Activated T-cell treated with anti-CD3 and anti-CD28 coated beads, Interleukin-2, amount 50 U/mL, for 72 hours (primary cell): ENCODE measurements at places on chromosomes 2 and 18. TPM values are rescaled to one million over a fixed set of nuclear protein-coding genes. Genes with fewer than 3 reads are reported as not detected.
A peak's percentile ranks its signal among the peaks of the same experiment; 100 is the strongest.

- H3K36me3 ChIP-seq = no peaks in the 10 kb centered on the region
- peak overlapping the region; percentile 93 for H3K27ac ChIP-seq
- no peaks in the 10 kb centered on the region for H3K27me3 ChIP-seq
- peaks cover 35% of the 10 kb centered on the region for H3K4me1 ChIP-seq
- no peak for DNase-seq
These were observed 164.0 kb downstream of the MYO3B start for GRCh38 chr2:170341684-170342623.

GRCh38 chr18:4248686-4249085 lies 206.4 kb downstream of the DLGAP1 start:
- no peaks in the 10 kb centered on the region for H3K4me1 ChIP-seq
- no peak for DNase-seq
- no peaks in the 10 kb centered on the region for H3K27me3 ChIP-seq
- no peak overlapping the region for H3K4me3 ChIP-seq

RAD51AP2 gene
- not detected for total RNA-seq

- H3K27ac ChIP-seq = no peak overlapping the region
- H3K27me3 ChIP-seq = peaks cover 15% of the 10 kb centered on the region
- no peaks in the 10 kb centered on the region for H3K36me3 ChIP-seq
- no peaks in the 10 kb centered on the region for H3K4me1 ChIP-seq
- no peak for DNase-seq
These were observed 75.2 kb upstream of the OTOS start for GRCh38 chr2:240215676-240216051.

DNA sequence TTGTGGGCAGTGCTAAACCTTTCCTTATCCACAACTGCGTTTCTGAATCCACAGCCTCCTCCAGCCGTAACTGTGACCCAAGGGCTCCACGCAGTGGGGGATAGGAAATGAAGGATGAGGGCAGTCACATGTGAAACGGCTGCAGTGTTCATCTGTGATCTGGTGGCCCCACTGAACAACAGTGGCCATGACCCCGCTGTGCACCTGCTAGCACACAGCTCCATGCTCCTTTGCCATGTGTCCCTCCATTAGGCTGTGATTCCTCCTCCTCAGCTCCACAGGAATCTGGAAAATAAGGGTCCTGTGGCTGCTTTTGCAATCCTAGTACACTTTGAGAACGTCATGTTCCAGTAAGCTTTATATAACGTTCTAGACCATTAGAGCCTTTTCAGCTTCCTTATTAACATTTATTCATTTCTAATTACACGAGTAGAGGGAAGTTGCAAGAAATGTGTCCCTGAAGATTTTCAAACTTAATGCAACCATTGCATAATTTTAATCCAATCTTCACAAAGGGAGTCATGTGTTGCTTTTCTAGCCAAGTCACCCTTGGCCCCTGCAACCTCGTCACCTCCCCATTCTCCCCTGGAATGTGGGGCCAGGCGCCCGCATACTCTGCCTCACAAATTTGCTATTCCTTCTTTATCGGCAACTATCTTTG lies 7.1 kb upstream of the NAPG start:
- peaks cover 7% of the 10 kb centered on the region for H3K4me1 ChIP-seq
- no peak overlapping the region for H3K4me3 ChIP-seq
- H3K36me3 ChIP-seq = no peaks in the 10 kb centered on the region
- no peak for DNase-seq

GRCh38 chr2:210956101-210956500 lies 399.7 kb downstream of the CPS1 start:
- no peaks in the 10 kb centered on the region for H3K27me3 ChIP-seq
- no peak for DNase-seq
- no peaks in the 10 kb centered on the region for H3K4me1 ChIP-seq
- H3K36me3 ChIP-seq = no peaks in the 10 kb centered on the region
- H3K4me3 ChIP-seq = no peak overlapping the region
- H3K27ac ChIP-seq = no peak overlapping the region

DLX1 gene
- total RNA-seq = 0.24 TPM

GRCh38 chr18:59063912-59064311 lies 75.8 kb upstream of the SEC11C start:
- no peak for DNase-seq
- peaks cover 34% of the 10 kb centered on the region for H3K27me3 ChIP-seq
- no peaks in the 10 kb centered on the region for H3K36me3 ChIP-seq
- no peak overlapping the region for H3K4me3 ChIP-seq
- no peak overlapping the region for H3K27ac ChIP-seq
- peaks cover 12% of the 10 kb centered on the region for H3K4me1 ChIP-seq

DNA sequence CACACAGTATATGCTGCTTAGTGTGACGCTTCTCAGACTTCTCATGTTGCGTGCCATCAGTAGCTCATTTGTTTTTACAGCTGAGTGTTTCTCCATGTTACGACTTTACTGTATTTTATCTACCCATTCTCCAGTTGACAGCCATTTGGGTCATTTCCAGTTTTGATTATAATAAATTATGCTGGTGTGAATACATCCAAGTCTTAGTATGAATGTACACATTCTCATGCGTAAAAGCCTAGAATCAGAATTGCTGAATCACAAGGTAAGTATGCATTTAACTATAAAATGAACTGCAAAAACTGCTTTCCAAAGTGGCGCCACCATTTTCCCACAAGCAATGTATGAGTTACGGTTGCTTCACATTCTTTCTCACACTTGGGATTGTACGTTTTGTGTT lies 184.2 kb upstream of the SLC35G4 start:
- no peaks in the 10 kb centered on the region for H3K27me3 ChIP-seq
- no peaks in the 10 kb centered on the region for H3K36me3 ChIP-seq
- H3K27ac ChIP-seq = no peak overlapping the region
- no peak overlapping the region for H3K4me3 ChIP-seq
- no peak for DNase-seq

DNA sequence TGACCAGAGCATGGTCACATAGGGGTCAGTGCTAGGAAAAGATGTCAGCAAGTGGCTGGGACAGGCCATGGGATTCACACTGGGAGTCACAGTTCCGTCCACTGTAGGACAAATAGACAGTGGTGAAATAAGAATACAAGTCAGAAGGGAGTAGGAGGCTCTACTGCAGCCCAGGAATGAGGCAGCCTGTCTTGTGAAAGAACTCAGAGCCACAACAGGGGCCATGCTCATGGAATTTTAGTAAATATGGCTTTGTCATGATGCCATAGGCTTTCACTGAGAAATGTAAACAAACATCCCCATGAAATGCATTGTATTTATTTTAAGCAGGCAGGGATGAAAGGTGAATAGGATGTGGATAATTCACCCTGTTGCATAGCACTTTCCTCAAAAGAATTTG lies 504.3 kb downstream of the SOX11 start:
- no peak for DNase-seq
- no peak overlapping the region for H3K4me3 ChIP-seq
- H3K27ac ChIP-seq = no peak overlapping the region
- H3K27me3 ChIP-seq = no peaks in the 10 kb centered on the region
- no peaks in the 10 kb centered on the region for H3K36me3 ChIP-seq

MC5R gene
- total RNA-seq = not detected

SP3 gene
- 106 TPM for total RNA-seq

DNA sequence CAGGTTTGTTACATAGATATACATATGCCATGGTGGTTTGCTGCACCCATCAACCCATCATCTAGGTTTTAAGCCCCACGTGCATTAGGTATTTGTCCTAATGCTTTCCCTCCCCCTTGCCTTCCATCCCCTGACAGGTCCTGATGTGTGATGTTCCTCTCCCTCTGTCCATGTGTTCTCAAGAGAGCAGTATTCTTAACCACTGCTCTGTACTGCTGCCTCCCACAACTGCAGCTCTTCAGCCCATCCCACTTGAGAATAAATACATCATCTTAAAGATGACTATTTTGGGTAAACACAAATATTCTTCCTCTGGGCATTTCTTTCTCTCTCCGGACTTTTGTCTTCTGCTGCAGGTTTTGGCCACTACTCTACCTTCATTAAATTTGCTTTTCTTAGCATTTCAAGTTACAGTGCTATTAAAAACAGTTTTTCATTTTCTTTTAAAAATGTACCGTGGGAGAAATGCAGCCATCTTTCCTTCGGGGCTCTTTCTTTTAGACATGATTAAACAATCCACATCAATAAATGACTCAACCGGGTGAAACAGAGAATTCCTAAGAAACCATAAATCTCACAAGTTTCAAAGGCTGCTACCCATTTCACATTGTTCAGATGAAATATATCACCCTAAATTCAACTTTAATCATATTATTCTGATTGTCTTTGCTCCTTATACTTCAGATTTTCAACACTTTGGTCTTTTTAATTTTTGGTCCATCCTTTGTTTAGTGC lies 323.4 kb downstream of the GALNT13 start:
- H3K27me3 ChIP-seq = no peaks in the 10 kb centered on the region
- no peak for DNase-seq

CCDC178 gene
- not detected for total RNA-seq

DNA sequence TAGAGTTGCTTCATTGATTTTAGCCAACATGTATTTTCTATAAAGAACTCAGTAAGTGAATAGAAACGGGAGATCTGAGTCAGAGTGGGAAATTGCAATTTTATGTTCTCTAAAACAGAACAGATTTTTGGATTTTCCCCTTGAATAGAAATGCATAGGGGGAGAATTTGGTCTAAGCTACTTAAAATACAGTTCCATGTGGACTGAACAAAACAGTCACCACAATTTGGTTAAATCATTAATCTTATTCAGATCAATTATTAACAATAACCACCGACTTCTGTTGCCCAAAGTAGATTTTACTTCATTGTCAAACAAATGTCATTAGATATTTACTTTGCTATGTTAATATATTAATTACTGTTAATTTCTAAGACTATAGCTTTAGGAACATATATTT lies 107.7 kb downstream of the SCG2 start:
- no peaks in the 10 kb centered on the region for H3K27me3 ChIP-seq
- H3K4me1 ChIP-seq = no peaks in the 10 kb centered on the region
- no peak for DNase-seq
- no peak overlapping the region for H3K27ac ChIP-seq
- no peak overlapping the region for H3K4me3 ChIP-seq
- H3K36me3 ChIP-seq = no peaks in the 10 kb centered on the region

DNA sequence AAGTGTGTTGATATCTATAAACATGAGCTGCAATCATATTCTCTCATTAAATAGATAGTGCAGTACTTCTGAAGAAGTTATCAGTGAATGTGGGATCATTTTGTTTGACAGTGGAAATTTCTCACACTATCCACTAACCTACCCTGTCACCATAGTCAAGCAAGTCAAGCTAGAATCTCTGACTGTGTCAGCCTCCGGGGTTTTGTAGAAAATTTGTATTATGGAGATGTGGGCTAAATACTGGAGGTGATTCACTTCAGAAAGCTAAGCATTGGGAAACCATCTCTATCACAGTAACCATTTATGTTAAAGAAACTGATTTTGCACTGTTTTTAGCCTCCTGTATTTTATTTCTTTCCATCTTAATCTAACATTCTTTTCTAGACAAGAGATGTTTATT lies 126.6 kb upstream of the CREB1 start:
- no peak overlapping the region for H3K27ac ChIP-seq
- no peak overlapping the region for H3K4me3 ChIP-seq
- H3K4me1 ChIP-seq = no peaks in the 10 kb centered on the region
- H3K27me3 ChIP-seq = no peaks in the 10 kb centered on the region
- DNase-seq = no peak

UGT1A4 gene
- total RNA-seq = not detected

DNA sequence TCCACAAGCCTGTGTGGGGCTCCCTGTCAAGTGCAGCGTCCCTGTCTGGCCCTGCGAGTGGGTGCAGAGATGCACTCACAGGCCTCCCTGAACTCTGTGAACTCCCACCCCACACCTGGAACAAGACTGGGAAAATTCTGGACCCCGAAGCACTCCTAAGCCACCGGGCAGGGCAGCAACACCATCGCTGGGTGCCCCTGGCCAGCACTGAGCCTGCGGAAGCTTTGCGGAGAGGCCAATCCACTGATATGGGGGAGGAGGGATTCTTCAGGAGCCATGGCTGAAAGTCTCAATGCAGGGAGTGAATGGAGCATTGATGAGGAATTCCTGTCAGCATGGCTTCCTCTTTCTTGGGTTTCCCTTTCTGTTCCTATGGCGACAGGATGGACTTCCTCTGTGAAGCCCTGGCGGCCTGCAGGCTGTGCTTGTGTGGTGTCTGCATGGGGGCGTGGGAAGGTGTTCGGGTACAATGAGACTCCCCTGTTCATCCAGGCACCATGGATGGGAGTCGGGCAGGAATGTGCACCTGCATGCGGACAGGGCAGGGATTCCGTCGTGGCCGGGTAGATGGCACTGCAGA lies 15.1 kb downstream of the TRIB2 start:
- no peak overlapping the region for H3K4me3 ChIP-seq
- no peak overlapping the region for H3K27ac ChIP-seq
- DNase-seq = no peak
- H3K4me1 ChIP-seq = peaks cover 38% of the 10 kb centered on the region

TTN gene
- total RNA-seq = 6.6 TPM

SPDYA gene
- total RNA-seq = 1.1 TPM

LYG1 gene
- 0.83 TPM for total RNA-seq

- DNase-seq = no peak
- no peak overlapping the region for H3K27ac ChIP-seq
- no peaks in the 10 kb centered on the region for H3K27me3 ChIP-seq
- no peaks in the 10 kb centered on the region for H3K36me3 ChIP-seq
These were observed 414.2 kb upstream of the CHAC2 start for GRCh38 chr2:53353135-53354114.

EIF2AK3 gene
- total RNA-seq = 21.8 TPM

ATF2 gene
- total RNA-seq = 67.0 TPM
